ENCODE measurements at places on chromosomes 6 and 20.

- peak; percentile 53 for DNase-seq
These were observed 73.7 kb upstream of the HIVEP1 start for GRCh38 chr6:11938285-11938890.

DNA sequence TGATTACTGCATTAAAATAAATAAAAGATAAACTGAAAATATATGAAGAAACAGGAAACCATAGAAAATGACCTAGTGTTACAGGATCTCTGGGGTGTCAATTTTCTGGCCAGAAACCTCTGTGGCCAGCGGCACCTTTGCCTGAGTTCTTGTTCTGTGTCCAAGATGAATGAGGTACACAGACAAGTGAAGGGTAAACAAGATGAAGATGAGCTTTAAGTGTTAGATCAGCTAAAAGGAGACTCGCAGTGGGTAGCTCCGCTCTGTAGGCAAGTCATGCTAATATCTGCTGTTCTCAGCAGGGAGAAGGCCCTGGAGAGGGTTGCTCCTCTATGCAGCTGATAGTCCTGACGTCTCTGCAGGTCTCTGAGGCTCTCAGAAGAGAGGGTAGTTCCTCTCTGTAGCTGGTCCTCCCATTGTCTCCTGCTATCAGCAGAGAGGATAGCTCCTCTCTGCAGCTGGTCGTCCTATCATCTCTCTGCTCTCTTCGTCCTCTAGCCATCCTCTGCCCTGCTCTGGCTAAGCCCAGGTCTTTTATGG lies 35.9 kb upstream of the TBC1D22B start:
- DNase-seq = no peak

GRCh38 chr6:104958178-104959025 lies 1.5 kb downstream of the LIN28B start:
- DNase-seq = peak; percentile 48

- no peak for DNase-seq
These were observed 154.3 kb upstream of the INSM1 start for GRCh38 chr20:20213526-20214121.

DNA sequence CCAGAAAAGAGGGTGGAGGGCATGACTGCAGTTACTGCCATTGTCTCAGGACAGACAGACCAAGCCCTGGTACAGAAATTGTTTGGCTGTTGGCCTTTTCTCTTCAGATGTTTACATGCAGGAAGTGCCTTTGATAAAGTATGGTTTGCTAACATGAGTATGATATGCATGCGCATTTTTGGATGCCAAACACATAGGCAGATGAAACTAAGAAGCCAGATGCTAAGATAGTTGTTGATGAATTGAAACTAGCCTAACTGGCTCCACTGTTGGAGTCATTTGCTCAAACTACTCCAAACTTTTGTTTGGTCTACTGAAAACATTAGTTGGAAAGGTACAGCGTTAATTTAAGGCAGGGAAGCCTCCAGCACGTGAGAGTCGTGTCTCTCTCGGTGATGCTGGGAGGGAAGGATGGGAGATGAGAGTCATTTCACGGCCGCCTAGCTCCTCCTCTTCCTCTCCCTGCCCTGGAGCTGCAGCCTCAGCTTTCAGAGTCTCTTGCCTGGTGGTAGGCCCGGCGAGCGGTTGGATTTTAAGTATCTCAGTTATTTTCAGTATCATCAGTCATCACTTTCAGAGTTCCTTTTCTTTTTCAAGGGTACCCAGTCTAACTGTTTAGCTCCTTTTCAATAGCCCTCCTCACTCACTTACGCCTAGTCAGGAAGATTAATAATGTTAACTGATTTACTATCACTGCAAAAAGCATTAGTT lies 29.7 kb downstream of the RREB1 start:
- DNase-seq = no peak

DNA sequence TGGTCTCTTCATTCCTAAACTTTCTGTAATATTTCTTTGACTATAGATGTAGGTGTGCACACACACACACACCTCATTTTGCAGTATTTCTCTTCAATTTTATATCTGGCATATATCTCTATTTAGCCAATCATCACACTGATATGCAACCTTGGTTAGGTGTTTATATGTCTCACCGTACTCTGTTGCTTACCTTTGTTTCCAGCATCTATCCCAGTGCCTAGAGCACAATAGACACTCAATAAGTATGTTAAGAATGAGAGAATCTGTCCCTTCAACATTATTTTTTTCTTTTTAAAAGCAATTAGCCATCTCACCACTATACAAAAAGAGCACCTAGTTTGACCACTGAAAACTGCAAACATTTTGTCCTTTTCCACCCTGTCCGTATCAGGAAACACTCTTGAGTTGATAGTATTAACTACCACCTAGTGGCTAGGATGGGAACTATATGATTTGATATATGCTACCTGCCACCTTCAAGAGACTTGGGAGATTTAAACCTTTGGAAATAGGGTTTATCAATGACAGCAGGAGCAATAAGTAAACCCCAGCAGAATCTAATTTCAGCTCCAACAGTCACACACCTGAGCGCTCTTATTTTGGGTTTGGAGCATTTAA lies 48.7 kb upstream of the RSPO3 start:
- no peak for DNase-seq

- DNase-seq = no peak
These were observed 194.5 kb downstream of the EYA2 start for GRCh38 chr20:47089151-47089550.

DNA sequence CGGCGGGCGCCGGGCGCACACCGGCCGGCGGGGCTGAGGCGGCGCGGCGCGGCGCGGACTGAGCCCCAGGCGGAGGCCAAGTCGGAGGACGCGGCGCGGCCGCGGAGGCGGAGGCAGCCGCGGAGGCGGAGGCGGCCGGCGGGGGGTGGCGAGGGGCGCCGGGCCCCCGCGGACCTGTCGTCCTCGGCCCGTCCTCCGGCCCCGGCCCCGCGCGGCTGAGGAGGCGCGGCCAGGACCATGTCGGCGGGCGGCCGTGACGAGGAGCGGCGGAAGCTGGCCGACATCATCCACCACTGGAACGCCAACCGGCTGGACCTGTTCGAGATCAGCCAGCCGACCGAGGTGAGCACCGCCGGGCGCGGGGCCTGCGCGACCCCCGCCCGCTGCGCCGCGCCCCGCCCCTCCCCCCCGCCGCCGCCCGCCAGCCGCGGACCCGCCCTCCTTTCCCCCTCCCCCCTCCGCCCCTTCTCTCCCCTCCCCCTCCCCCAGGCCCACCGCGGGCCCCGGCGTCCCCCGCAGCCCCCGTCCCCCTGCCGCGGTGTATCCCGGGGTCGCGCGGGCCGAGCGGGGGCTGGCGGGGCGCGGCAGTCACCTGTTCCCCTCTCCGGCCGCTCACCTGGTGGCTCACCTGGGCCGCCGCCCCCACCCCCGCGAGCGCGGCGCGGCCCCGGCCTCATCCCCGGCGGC lies at the start of gene AFDN:
Gene AFDN (plus strand): TSS at position 16 of the 687 bp plus-strand sequence. CDS start 222 bp downstream, at position 238.
- DNase-seq = peak; percentile 49

GRCh38 chr20:57883224-57883623 lies 173.4 kb upstream of the PMEPA1 start:
- DNase-seq = no peak

DNA sequence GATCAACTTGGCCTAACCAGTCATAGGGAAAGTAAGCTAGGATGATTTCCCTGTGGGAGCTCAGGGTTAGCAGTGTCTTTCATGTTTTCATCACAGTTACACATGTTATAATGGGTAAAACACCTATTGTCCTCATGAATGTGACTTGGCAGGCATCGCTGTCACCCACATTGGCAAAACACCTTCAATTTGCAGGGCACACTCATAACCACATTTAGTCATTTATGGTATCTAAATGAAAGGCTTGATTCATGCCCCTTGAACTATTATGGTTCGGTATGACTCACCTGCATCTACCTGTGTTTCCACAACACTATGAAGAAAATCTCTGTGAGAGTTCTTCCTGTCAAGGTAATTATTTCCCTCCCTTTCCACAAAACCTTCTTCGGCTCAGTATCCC lies 49.2 kb downstream of the FRK start:
- DNase-seq = no peak

DNA sequence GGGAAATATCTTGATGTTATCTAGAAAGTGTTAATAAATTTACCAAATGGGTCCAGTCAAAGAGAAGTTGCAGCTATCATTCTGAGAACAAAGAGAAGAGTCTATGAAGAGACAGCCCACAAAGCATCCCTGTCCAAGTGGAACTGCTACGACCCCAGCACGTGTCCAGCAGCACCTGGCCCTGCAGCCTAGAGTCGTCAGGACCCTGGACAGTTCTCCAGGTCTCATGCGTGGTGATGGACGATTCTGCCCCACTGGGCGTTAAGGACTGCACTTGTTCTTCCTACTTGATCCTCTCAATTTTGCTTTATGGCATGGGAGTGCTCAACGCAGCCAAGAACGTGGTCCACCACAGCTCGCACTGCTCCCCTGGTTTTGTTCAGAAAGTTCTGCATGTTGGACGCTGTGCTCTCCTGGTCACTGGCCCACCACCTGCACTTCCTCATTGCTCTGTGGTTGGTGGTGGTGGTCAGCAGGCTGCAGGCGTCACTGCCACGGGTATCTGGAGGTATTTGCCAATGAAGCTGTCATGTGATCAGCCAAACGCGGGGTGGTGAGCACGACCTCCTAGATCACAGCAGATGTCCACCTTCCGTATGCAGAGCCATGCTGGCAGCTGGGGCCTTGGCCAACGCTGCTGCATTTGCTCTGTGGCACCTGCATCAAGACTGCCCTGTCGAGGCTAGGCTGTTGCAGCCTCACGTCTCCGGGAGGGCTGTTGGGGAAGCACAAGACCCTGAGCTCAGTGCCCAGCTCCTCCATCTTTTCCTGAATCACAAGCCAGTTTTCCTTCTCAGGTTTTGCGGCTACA lies 356.4 kb downstream of the CDH4 start:
- no peak for DNase-seq

- DNase-seq = no peak
These were observed 3.3 kb downstream of the ZSWIM3 start for GRCh38 chr20:45860560-45861220.

DNA sequence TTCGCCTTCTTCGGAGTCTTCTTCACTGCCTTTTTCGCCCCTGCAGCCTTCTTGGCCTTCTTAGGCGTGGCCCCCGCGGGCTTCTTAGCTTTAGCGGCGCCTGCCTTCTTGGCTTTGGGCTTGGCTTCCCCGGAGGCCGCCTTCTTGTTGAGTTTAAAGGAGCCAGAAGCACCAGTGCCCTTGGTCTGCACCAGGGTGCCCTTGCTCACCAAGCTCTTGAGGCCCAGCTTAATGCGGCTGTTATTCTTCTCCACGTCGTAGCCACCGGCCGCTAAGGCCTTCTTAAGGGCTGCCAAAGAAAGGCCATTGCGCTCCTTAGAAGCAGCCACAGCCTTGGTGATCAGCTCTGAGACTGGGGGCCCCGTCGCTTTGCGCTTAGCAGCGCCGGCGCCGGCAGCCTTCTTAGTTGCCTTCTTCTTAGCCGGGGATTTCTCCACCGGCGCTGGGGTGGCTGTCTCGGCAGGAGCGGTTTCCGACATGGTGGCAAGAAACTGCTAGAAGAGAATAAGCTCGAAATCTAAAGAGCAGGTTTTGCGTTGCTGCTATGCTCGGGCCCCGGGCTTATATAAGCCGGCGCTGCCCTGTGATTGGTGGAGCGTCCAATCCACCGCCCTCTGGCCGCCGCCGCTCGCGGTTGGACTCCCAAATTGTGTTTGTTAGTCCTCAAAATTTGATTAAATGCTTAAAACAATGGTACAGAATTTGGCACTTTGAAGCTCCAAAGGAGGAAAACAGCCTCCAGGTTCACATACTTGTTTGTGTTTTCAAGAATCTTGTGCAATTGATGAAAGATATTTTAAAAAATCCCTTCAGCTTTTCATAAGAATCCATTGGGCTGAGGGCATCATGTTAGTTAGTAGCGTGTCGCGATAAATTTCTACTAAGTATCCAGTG lies 44.9 kb downstream of the OR2B2 start:
- peak; percentile 79 for DNase-seq

DNA sequence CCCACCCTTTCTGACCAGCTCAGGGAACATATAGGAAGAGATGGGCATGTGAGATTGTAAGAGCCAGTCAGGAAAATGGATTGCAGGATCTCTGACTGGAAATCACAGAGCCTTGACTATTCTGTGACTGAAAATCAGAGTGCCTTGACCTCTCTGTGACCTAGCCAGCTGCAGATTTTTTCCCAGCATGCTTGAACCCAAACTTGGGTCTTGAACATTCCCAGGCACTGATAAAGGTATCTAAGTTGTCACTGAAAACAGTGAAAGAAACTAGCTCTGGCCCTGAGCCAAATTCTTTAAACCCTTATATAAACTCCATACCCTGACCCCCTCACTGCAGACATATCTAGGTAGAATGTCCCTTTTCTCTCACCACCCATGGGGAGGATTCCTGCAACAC lies 2.3 kb upstream of the ZNF165 start:
- no peak for DNase-seq

- DNase-seq = no peak
These were observed 226.6 kb downstream of the ALDH8A1 start for GRCh38 chr6:134723081-134723871.

DNA sequence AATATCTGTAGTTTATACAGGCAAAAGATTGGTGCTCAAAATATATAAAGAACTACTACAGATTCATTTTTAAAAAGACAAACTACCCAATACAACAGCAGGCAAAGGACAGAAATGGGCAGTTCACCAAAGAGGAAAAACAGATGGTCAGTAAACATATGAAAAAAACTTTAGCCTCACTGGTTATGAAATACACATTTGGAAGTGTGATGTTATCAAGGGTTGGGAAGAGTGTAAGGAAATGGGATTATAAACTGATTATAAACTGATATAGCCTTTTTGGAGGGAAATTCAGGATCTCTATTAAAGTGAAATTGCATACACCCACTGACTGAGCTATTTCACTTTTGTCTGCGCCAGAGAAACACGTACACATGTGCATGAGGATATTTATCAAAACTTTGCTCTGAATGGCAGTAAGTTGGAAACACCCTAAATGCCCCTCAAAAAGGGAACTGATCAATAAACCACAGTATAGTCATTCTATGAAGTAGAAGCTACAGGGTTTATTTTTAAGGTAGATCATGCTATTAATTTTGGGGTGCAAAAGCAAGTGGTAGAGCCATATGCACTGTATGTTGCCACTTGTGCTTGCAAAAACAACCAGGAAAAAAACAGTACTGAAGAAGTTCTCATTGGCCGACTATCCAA lies 32.2 kb upstream of the ARFGEF2 start:
- no peak for DNase-seq

GRCh38 chr6:4797587-4797986 lies 21.4 kb downstream of the CDYL start:
- DNase-seq = no peak

GRCh38 chr20:51831866-51832265 lies 29.5 kb upstream of the SALL4 start:
- peak; percentile 16 for DNase-seq

DNA sequence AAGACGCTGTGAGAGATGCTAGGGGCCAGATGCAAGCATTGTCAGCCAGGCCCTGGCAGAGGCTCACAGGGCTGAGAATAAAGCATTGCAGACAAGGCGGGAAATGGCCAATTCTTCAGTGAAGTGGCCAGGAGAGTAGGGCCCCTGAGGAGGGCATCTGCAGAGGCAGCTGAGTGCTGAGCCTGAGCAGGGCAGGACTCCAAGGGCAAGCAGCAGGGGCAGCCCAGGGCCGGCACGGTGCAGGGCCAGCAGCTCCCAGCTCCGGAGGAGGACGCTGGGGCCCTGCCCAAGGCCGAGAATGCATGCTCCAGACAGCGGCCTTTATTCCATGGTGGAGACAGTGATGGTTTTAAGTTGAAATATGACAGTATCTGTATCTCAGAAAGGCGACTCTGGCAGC lies 305.5 kb downstream of the FOXC1 start:
- DNase-seq = no peak
